ENCODE measurements at places on chromosomes 3 and 15. TPM values are rescaled to one million over a fixed set of nuclear protein-coding genes. Genes with fewer than 3 reads are reported as not detected.

Gene CHDH
- under 0.01 TPM for total RNA-seq

Gene FBXO40
- total RNA-seq: not detected

Gene TP63
- 0.28 TPM for total RNA-seq

Gene POPDC2
- 0.56 TPM for total RNA-seq

Gene ATP8B4
- 0.19 TPM for total RNA-seq

Gene ERC2
- total RNA-seq: under 0.01 TPM

Gene WWTR1
- 24.0 TPM for total RNA-seq

Gene ST8SIA2
- total RNA-seq: under 0.01 TPM
